ENCODE measurements at places on chromosomes 6 and 20.

DNA sequence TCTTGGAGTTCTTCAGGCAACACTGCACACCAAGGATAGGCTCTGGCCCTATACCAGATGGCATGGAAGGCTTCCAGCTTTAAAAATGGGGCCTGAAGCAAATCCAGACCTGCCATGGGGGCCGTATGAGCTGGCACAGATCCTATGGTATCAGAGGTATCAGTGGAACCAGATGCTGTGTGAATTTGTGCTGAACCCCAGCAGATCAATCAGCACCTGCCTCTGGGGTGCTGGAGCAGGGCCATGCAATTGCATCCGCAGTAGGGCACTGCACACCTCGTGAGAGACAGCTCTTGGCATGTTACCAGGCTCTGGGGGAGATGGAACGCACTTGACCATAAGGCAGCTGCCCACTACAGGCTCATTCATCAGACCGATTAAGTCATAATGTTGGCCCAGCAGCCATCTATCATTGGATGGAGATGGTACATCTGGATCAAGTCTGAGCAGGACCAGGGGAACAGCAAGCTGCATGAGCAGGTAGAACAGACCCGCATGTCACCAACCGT is 221.5 kb downstream of the MYLK4 start:
- no peak for DNase-seq

DNA sequence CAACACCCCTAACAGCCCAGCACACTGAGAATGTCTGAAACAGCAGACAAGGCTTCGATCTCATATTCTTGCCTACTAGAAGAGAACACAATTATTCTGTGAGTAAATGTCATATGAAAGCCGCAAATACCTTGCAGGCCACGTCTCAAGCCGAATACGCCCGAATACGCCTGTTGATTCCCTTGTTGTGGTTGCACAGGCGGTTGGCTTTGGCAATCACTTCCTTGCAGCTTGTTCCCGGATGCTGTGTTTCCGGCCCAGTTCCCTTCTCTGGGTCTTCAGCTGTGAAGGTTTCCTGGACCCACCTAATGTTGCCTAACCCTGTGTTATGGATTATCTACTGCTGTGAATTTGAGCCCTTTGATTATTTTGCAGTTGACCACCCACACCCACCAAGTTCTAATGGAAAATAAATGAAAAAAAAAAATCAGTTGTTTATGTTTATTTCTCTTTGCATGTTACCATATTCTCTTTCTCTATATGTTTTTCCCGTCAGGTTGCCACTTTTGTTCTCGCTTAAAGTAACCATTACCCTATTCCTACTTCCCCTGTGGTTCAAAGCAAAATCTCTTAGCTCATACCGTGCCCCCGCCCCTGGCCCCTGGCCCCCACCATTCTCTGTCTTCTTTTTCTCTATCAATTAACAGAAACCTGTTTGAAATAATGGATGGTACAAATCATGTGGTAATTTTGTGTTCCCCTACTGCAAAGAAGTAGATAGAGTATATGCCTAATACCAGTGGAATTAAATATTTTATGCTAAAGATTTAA is 172.4 kb downstream of the ADGB start:
- DNase-seq: peak; percentile 63

- no peak for DNase-seq
These were observed 130.7 kb downstream of the ALDH8A1 start for GRCh38 chr6:134819236-134819635.

GRCh38 chr6:12007887-12008286 is 4.2 kb upstream of the HIVEP1 start:
- no peak for DNase-seq

GRCh38 chr6:33452496-33452895 is 1.9 kb upstream of the ZBTB9 start:
- DNase-seq: no peak

- DNase-seq: no peak
These were observed 142.1 kb upstream of the PDE10A start for GRCh38 chr6:165805067-165805555.

- no peak for DNase-seq
These were observed 284.4 kb upstream of the RNF24 start for GRCh38 chr20:4299773-4300172.

- DNase-seq: no peak
These were observed 21.1 kb upstream of the MRGBP start for GRCh38 chr20:62775206-62775605.

GRCh38 chr6:63808576-63808975 is 173.0 kb downstream of the PHF3 start:
- DNase-seq: no peak

- DNase-seq: peak; percentile 72
These were observed 74.7 kb downstream of the MRPL14 start for GRCh38 chr6:44052419-44053023.

- DNase-seq: no peak
These were observed 587.0 kb upstream of the FLRT3 start for GRCh38 chr20:14924433-14924832.
